Urinary bladder (tissue), 4 donors: ENCODE measurements at places on chromosomes 7 and 10. TPM values are rescaled to one million over a fixed set of nuclear protein-coding genes. Genes with fewer than 3 reads are reported as not detected.

DNA sequence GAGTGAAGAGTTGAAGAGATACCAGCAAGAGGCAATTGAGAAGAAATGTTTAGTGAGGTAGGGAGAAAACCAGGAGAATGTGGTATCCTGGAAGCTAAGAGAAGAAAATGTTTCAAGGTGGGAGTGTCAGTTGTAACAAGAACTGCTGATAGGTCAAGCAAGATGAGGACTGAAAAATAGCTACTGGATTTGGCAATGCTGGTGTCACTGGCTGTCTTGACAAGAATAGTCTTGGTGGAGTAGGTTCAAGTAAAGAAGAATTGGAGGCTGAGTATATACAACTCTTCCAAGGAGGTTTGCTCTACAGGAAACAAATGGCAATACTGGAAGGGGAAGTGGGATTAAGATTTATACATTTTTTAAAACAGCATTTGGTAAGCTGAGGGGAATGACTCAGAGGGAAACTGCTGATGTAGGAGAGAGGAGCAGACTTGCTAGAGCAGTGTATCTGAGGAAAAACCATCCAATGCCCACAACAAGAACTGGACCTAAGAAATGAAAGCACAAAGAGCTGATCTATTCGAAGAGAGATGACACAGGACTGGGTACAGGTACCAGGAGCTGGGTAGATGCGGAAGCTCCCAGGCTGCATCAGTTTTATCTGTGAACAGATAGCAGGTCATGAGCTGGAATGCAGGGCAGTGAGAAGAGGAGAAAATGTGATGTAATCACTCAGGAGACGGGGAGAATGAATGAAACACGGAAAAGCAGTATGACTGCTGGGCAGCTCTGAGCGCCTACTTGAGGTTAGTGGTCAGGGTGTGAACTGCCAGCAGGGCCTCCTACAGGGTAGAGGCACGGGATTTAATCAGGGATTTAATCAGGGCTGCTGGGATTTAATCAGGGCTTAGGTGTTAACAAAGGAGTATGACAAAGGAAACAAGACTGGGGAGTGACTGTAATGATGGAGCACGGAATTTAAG, 34.5 kb downstream of the FAM25A start:
- no peak for DNase-seq

GRCh38 chr10:91569522-91569921, 63.3 kb downstream of the PPP1R3C start:
- DNase-seq: no peak

SPDYE5 gene
- 0.06 TPM for polyA plus RNA-seq

DNA sequence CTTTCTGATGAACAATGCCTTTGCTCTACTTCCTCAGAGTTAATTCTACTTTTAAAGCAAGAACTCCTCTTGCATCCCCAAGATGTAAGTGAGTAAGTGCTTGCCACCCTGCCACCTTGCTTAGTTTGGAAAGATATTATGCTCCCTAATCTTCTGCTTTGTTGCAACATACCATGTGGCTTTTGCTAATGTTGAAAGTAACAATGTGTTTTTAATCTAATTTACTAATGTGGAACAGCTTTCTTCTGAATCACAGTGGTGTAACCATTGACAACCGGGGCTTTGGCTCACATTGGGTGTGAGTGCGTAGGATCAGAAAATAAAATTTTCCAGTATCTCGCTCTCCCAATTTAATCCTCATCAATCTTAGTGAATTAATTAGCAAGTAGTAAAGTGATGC, 254.1 kb upstream of the PTER start:
- no peak for DNase-seq

GRCh38 chr10:59719374-59719773, 9.7 kb upstream of the SLC16A9 start:
- DNase-seq: no peak

DNA sequence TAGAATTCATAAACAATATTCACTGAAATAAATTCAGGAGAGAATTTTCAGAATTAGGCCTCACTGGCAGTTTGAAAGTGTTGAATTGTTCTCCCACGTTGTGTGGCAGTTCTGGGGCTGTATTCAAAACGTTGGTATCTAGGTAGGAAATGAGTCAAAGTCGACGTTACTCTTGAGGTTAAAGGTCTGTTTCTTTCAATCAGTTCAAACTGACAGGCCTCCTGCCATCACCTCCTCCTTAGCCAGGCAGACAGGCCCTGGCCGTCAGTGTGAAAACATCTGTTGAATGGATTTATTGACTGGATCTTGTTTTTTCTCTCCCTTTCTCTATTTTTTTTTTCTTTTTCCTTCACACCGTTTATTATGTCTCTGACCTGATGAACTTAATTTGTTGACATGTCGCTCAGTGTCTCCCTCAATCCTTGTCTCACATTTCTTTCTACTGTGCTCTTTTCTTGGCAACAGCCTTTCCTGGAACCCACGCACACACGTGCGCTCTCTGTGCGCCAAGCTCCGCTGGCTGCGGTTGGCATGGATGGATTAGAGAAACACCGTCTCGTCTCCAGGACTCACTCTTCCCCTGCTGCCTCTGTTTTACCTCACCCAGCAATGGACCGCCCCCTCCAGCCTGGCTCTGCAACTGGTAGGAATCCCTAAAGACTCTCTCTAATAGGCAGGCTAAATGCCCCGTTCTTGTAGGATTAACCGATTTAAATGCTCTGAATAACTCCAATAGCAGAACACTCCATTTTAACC, 231.7 kb downstream of the HDAC9 start:
- DNase-seq: no peak

CLCN1 gene
- 0.05 TPM for polyA plus RNA-seq

COL13A1 gene
- polyA plus RNA-seq: 5.7 TPM

PIP4K2A gene
- polyA plus RNA-seq: 29.1 TPM

- DNase-seq: no peak
Measured at GRCh38 chr7:132703742-132704141, 127.5 kb upstream of the PLXNA4 start.

GNB2 gene
- polyA plus RNA-seq: 279 TPM

GRCh38 chr7:140176122-140176701, 571 bp downstream of the KDM7A start:
- no peak for DNase-seq

AGAP9 gene
- 4.8 TPM for polyA plus RNA-seq

- DNase-seq: no peak
Measured at GRCh38 chr10:35892526-35892925, 250.4 kb upstream of the FZD8 start.

HPSE2 gene
- polyA plus RNA-seq: 46.3 TPM

DNA sequence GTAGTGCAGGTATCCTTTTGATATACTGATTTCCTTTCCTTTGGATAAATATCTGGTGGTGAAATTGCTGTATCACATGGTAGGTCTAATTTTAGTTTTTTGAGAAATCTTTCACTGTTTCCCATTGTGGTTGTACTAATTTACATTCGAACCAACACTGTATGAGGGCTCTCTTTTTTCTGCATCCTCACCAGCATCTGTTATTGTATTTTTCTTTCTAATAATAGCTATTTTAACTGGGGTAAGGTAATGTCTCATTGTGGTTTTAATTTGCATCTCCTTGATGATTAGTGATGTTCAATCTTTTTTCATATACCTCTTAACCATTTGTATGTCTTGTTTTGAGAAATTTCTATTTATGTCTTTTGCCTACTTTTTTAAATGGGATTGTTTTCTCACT, 335.4 kb upstream of the MTPN start:
- no peak for DNase-seq

- no peak for DNase-seq
Measured at GRCh38 chr7:158933468-158934139, 77.2 kb downstream of the DYNC2I1 start.

DNA sequence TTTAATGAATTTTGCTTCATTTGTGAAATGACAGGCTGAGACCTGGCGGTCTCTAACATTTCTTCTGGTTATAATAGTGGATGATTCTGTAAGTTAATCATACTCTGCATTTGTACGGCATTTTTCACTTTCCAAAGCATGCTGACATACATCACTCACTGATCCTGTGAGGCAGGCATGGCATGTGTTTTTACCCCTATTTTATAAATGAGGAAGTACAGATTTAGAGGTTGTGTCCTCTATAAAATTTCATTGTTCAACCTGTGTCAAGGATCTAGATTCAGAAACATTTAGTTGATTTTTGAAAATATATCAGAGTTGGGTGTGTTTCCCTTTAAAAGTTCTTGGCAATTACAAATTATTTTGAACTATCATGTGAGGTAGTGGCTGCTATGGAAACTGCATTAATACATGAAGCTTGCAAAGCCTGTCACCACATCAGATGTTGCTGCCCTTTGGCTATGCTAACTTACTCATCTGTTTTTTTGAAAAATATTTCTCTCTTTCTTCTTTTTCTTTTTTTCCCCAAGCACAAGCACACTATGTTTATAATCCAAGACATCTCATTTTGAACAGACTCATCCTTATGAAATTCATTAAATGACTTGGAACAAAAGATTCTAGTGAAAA, 172.7 kb downstream of the GNAI1 start:
- DNase-seq: no peak

RHOBTB1 gene
- polyA plus RNA-seq: 6.7 TPM

DNA sequence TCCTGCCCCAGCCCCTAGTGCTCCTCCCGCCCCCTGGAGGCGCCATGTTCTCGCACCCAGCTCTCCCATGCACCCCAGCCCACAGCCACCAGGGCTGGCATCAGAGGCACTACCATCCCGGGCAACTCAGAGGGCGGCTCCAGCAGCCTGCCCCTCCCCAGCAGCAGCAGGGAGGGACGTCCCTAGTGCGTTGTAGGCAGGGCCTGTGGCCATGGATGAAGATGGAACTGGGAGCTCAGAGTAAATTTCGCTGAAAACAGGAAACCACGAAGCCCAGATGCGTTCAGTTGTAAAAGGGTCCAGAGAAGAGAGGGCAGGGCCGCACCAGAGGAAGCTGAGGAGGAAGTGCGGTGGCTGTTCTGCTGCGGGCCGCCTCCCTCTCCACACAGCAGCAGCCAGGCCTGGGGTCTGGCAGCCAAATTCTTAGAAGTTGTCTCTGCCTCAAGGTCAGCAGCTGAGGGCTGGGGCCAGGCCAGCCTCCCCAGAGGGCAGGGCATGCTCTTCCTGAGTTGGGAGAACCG, 24.6 kb downstream of the VSIR start:
- no peak for DNase-seq
